ENCODE measurements at places on chromosomes 12 and 14.
A peak's percentile ranks its signal among the peaks of the same experiment; 100 is the strongest.

GRCh38 chr12:45388545-45388944 lies 172.7 kb downstream of the ANO6 start:
- DNase-seq: no peak

DNA sequence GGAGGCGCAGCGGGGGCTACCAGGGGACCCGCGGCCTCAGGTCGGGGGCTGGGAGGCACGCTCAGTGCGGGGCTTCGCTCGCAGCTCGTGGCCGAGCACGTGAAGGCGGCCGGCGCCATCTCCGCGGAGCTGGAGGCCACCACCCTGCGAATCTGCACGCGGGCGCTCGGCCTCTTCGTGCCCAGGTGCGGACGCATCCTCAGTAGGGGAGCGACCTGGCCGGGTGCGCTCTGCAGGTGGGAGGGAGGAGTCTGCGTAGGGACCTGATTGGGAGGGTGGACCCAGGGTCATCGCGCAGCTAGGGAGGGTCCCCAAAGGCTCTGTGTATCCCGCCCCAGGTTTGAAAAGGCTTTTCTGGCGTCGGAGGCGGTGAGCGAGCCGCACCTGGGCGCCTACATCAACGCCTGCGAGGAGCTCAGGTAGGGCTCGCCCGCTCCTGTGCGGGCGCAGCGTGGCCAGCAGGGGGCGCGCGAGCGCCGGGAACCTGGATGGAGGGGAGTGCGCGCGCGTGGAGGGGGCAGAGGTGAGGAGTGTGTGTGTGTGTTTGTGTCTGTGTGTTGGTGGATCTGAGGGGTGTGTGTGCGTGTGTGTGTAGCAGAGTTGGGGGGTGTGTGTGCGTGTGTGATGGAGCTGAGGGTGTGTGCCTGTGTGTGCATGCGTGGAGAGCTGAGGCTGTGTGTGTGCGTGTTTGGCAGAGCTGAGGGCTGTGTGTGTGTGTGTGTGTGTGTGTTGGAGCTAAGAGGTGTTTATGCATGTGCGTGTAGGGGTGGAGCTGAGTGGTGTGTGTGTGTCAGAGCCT lies 10.3 kb downstream of the EXOC3L4 start:
- DNase-seq: peak; percentile 33

GRCh38 chr12:124568431-124569374 lies 1.3 kb upstream of the NCOR2 start:
- DNase-seq: peak; percentile 77

DNA sequence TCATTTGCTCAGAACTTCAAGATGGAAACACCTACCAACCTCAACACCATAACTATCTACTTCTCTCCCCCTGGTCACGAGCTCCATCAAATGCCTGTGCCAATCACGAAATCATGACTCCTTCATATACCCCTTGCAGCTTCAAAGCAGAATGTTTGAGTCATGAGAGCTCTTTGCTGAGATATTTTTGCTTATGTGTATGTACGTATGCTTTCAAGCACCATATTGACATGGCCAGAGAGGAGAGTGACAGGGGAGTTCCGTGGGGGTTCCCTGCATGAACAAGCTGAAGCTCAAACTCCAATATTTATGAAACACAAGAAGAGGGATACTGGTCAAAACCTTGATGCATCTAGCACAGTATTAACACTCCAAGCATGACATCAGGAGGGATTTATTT lies 374.4 kb downstream of the DPF3 start:
- no peak for DNase-seq

DNA sequence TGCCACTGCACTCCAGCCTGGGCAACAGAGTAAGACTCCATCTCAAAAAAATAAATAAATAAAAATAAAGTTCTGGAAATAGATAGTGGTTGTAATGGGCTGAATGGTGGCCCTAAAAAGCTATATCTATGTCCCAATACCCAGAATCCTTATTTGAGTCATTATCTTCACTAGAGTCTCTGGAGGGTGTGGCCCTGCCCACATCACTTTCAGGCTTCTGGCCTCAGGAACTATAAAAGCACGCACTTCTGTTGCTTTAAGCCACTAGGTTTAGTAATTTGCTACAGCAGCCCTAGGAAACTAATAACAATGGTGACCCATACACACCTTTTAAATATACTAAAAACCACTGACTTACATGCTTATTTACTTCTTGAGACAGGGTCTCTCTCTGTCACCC lies 49.9 kb downstream of the MAP3K9 start:
- DNase-seq: no peak

GRCh38 chr14:35747379-35747778 lies 61.7 kb downstream of the RALGAPA1 start:
- no peak for DNase-seq

DNA sequence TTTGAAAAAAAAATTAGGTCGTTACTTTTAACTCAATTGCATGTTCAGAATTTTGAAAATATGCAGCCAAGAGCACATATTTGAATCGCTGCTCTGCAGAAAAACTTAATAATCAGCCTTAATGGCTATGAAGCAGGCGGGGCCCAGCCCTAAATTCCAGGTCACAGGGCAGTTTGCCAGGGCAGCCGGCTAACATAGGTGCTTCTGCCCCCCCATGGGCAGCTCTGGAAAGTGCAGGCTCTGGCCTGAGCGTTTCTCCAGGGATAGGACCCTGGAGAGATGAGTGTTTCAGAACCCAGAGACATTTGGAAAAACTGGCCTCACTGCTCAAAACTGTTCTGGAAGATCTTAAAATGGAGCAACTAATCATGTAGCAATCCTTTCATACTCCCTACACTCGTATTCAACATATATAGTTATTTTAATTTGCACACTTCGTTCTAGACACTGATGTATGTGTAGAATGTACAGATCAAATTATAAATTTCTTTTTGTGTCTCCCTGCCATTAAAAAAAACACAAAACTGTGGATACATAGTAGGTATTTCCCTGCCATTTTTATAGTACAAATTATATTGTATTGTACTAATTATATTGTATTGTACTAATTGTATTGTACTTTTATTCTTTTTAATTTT lies 26.0 kb upstream of the PTGR2 start:
- no peak for DNase-seq

- DNase-seq: no peak
Observed at GRCh38 chr14:104427131-104427851, 152.3 kb upstream of the C14orf180 start.

DNA sequence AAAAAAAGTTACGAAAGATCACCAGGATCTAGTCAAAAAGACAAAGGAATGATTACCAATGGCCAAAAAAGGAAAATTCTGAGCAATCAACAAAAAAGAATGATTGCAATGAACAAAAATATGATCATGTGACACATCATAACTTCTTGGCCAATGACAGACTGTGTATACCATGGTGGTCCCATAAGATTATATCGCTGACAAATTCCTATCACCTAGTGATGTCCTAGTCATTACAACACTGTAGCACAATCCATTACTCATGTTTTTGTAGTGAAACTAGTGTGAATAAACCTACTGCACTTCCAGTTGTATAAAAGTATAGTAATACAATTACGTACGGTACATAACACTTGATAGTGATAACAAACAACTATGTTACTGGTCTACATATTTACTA lies 12.3 kb downstream of the SEL1L start:
- DNase-seq: no peak

GRCh38 chr12:40281791-40282364 lies 57.1 kb downstream of the LRRK2 start:
- DNase-seq: no peak

DNA sequence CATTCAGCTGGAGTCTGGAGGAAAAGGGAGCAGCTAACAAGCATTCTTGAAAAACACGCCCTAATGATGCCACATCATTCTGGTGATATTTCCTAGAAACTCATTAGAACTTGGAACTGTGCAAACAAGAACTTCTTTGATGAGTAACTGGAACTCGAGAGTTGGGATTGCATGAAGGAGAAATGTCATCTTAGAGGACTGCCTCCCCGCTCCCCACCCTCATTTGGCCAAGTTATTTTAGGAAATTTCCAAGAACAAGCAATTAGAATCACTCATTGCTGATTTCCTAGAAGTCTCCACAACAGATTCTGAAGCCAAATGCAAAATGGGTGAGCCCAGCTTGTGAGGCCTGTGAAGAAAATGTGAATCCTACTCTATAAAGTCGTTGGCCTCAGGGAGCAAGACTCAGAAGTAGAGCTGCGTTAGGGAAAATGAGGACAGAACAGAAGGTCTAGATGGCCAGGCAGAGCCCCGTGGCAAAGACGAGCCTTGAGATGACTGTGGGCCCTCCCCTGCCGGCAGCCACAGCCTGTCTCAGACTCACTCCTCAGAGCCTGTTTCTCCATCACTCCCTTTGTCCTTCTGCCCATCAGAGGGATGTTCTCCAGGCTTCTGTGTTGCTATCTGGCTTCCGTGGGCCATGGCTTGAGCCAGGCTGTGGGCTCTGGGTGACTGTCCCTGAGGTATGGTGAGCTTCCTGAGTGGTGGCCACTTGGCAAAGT lies 38.4 kb downstream of the RTL1 start:
- DNase-seq: no peak

DNA sequence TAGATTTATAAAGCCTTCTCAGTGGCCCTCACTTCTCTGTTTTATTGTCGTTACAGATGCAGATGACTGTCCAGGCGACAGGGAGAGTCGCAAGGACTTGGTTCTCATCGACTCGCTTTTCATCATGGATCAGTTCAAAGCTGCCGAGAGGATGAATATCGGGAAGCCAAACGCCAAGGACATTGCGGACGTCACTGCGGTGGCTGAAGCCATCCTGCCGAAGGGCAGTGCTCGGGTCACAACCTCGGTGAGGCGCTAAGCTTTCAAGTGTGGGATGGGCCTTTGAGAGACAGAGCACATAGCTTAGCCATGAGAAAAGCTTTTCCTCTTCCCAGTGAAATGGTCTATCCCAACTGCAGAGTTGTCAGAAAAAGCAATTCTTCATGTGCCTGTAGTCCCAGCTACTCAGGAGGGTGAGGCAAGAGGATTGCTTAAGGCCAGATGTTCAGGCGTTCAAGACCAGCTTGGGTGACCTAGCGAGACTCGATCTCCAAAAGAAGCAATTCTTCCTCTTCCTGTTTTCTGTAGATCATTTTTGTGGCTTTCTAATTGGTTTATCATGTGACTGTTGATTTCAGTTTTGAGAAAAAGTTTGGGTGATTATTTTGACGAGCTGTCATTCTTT lies 56.4 kb downstream of the EP400 start:
- no peak for DNase-seq

DNA sequence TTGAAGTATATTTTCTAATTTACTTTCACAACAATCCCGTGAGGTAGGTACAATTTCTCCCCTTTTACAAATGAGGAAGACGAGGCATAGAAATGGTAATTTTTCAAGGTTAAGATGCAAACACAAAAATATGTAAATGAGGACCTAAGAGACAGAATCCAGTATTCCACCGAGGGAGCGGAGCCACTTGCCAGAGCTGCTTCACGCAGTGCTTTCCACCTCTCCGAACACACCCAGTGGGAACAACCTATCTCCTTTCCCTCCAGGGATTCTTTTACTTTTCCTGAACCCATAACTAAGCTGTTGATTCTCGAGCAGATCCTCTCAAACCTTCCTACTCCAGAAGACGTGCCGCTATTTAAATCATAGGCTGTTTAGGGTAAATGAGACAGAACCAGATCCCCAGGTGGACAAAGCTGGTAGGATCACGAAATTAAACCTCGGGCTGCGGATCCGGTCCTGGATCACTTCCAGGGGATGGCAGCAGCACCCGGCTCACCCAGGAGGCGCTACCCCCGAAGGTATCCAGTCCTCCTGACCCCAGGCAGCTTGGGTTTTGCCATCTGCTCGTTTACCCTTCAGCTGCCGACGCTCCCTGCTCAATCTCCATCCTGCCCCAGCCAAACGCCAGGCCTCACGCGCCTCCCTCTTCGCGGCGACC lies 1.5 kb downstream of the DDHD1 start:
- DNase-seq: peak; percentile 48

DNA sequence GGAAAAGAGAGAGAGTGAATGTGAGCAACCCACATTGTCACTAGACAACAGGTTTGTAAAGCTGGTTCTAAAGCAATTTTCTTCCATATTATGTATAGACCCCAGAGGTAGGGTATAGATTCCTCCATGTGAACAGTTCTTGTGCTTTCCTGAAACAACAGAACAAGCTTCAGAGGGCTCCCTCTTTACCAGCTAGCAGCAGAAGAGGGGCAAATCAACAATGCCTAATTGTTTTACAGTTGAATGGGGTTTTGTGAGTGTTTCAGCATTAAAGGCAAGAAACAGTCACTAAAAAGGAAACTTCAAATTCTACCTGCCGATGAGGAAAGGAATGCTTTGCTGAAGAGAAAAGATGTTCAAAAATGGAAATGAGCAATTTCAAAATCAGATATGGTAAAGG lies 341.2 kb upstream of the KITLG start:
- no peak for DNase-seq

DNA sequence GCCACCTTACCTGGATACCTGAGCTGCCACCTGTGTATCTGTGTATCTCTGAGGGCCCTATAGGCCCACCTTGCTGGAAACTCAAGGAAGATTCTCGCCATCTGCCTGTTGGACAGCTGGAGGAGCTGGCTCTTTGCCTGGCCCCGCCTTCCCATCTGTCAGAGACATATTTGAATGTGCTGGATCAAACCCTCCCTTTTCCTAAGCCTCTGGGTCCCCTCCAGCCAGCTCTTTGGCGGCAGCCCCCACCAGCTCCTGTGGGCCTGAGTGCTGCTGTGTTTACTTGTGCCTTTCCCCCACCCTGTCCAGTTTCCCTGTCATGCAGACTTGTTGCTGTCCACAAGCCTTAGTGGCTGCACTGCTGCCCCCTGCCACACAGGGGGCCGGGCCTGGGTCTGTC lies 55.9 kb upstream of the SRSF5 start:
- DNase-seq: no peak

GRCh38 chr14:83779266-83779665 lies 1750.7 kb upstream of the FLRT2 start:
- DNase-seq: no peak

DNA sequence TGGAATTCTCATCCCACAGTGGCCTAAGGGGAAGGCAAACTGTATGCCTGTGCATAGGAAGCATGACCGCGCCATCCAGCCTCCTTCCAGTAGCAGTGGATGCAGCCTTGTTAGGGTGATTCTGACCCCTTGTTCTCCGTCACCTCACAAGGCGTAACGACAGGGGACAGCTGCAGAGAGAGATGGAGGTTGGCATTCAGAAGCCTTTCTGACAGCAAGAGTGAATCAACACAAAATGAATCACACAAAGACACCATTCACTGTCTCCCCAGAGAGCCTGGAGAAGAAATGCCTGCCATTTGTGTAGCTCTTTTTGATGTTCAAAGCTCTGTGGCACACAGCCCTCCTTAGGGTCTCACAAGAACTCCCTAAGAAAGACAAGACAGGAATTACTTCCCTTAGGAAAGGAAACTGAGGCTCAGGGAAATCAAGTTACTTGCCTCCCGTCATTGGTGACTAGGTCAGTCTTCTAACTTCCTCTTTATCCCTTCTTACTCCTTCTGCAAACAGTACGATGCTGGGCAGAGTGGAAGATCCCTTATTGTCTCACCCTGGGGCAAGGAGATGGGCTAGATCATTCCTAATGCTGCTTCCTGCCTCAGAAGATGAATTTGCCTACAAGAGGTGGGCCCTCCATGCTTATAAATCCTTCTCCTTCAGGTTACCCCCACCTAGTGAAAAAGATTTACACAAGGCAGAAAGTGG lies 280.9 kb downstream of the CACNA1C start:
- no peak for DNase-seq
